ENCODE measurements at places on chromosomes 1 and 21. TPM values are rescaled to one million over a fixed set of nuclear protein-coding genes. Genes with fewer than 3 reads are reported as not detected.

U2AF1 gene
- total RNA-seq: 51.1 TPM

DNA sequence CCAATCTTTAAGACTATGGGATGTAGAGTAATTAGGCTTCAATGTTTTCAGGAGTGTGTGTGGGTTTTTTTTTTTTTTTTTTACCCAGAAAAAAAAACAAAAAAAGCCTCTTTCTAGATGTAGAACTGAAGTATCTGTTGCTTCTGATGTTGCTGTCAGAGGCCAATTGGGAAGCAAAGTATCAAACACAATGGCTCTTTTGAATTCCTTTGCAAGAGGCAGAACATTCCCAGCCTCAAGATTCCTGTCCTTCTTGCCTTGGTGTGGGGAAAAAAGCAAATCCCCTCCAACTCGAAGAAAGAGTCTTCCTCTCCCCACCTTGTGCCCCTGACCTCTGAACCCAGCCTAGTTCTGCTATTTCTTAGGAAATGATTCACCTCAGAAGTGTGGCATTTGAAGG lies 55.4 kb upstream of the LMO4 start:
- H3K36me3 ChIP-seq: no peaks in the 10 kb centered on the region
- no peak for DNase-seq
- H3K27me3 ChIP-seq: no peaks in the 10 kb centered on the region
- H3K27ac ChIP-seq: no peak overlapping the region

GRCh38 chr1:21165646-21166045 lies 11.1 kb downstream of the EIF4G3 start:
- H3K27me3 ChIP-seq: no peaks in the 10 kb centered on the region
- no peak overlapping the region for H3K27ac ChIP-seq
- no peaks in the 10 kb centered on the region for H3K4me1 ChIP-seq
- no peak for DNase-seq

DNA sequence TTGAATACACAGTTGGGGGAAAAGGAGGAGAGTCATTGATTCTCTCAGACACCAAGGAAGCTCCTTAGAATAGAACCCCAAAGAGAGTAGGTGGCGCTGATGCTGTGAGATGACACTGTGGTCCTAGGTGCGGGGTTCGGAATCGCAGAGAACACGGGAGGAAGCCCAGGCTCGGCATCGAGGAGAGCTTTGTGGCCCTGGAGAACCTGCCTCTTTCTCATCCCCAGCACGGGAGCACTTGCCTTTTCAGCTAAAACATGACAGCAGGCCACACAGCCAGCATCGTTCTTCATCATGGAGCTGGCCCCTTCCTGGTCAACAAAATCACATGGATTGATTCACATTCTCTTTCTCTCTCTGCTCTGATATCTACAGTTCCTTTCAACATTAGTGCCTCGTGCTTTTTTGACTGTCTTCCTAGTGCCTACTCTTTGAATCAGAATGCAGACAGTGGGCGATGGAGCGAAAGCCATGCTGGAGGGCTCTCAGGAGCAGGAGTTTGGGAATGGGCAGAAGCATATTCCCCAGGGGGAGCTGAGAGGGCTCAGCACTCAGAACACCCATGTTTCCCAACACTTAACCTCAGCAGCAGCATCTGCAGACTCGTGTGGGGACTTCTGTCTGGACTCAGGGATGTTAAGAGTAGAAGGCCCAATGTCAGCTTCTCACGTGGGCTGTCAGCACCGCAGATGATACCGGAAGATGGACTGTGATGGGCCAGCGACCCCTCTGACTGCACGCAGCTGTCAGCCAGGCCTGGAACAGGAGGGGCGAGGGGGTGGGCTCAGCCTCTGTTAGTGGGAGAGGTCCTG lies 539.4 kb downstream of the KIF26B start:
- H3K4me3 ChIP-seq: no peak overlapping the region
- H3K4me1 ChIP-seq: no peaks in the 10 kb centered on the region
- no peaks in the 10 kb centered on the region for H3K36me3 ChIP-seq
- no peak for DNase-seq

DNA sequence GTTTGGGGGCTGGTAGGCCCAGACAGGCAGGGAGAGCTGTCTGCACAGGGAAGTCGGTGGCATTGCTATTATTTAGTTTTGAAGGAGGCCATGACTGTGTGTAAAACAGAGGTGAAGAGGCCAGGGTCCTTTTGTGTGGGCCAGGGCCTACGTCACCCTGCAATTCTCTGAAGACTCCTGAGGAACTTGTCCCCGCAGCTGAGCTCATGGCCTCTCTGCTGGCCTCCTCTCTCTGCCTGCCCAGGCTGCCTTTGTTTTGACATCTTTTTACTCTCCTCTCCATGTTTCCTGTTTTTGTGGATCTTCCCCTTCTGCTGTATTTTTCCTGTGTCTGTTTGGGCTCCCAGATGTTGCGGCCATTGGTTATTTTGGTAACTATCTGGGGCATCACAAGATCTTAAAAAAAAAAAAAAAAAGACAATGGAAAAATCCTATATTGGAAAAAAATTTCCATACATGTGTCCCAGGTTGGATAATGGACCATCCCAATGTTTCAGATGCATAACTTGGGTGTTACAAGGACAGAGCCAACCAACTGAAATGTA lies 280.7 kb downstream of the RPS6KC1 start:
- H3K4me3 ChIP-seq: no peak overlapping the region
- no peaks in the 10 kb centered on the region for H3K27me3 ChIP-seq
- no peak for DNase-seq

FCGR1A gene
- 2.5 TPM for total RNA-seq

DNA sequence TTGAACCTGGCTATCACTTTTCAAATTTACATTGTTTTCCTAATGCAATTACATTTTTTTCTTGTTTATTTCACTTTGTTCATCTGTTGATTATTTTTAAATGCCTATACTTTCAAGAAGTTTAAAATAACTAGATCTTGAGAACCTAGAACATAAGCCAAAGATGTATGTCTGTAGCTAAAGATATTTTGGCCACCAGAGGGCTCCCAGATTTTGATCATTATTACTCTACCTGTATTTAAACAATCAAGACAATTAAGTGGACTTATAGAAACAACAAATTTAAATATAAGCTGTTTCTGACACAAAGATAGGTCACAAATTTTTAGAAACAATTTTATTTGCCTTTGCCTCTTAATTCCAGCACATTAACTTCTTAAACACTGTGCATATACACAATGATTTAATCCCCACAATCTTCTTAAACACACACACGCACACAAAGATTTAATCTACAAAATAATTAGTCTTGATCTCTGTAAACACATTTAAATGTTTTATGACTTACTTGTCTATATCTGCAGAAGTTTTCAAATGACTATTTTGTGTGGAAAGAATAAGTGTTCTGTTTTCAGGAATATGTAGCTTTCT lies 380.0 kb downstream of the DSCAM start:
- peak; percentile 35 for DNase-seq
- no peak overlapping the region for H3K27ac ChIP-seq
- no peaks in the 10 kb centered on the region for H3K27me3 ChIP-seq
- no peaks in the 10 kb centered on the region for H3K36me3 ChIP-seq

GALE gene
- total RNA-seq: 12.6 TPM

DNA sequence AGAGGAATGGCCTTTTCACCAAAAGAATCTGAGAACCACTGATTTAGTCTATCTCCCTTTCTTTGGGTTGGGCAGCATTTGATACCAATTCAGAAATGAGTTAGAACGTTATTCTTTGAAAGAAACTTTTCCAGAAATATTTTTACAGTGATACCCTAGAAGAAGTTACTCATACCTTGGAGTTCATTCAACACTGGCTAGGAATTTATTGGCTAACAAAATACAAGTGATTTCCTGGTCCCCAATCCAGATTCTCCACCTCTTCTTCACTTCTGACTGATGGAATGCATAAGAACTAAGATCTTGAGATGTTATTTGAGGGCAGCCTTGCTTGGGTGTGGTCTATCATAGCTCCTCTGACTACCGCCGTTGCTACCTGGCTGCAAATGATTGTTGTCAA lies 9.4 kb downstream of the C1orf162 start:
- H3K27me3 ChIP-seq: no peaks in the 10 kb centered on the region
- peaks cover 2% of the 10 kb centered on the region for H3K36me3 ChIP-seq
- no peak for DNase-seq
- H3K27ac ChIP-seq: no peak overlapping the region
- no peaks in the 10 kb centered on the region for H3K4me1 ChIP-seq
- no peak overlapping the region for H3K4me3 ChIP-seq

- H3K27ac ChIP-seq: no peak overlapping the region
- H3K36me3 ChIP-seq: no peaks in the 10 kb centered on the region
- no peak for DNase-seq
- H3K4me3 ChIP-seq: no peak overlapping the region
These were observed 121.7 kb downstream of the TNFSF18 start for GRCh38 chr1:172929006-172929405.

- peak overlapping the region; percentile 67 for H3K27ac ChIP-seq
- H3K4me3 ChIP-seq: no peak overlapping the region
These were observed 116.4 kb downstream of the TNFSF18 start for GRCh38 chr1:172934417-172934762.

DNA sequence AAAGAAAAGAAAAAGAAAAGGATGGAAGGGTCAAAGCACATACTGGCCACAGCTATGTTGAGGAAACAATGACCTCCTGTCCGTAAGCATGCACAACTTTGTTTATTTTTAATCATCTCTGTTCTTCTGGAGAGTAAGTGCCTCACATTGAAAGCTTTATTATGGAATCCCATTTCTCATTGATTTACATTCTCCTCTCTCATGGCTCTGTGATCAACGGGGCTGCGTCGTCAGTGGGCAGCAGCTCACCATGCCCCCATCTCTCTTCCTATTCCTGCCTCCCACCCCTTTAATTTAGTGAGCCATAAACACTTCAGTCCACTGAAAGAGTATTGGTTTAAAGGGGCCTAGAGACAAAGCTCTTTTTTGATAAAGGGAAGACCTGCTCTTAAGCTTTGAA lies 98.9 kb downstream of the KAZN start:
- H3K27ac ChIP-seq: no peak overlapping the region
- no peak for DNase-seq

DNA sequence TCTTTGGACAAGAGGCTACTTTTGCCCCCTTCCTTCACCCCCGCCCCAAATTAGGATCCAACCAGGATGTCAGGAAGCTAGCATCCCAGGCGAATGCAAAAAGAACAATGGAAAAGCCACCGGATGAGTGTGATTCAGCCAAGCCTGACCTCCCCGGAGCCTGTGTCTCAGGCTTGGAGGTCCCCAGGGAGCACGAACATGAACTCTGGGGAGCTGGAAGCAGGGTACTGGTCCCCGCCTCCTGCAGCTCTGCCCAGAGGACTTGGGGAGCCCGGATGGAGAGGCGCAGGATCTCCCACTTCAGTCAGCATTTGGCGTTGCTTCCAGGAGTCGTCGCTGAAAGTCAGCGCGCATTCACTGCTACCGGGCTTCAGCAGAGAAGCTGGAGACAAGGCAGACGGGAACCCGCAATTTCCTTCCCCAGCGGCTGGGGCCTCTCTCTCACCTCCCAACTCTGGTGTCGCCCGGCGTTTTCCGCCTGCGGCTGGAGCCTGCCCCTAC lies 1.8 kb upstream of the TBX15 start:
- DNase-seq: no peak
- peaks cover 99% of the 10 kb centered on the region for H3K27me3 ChIP-seq
- H3K4me3 ChIP-seq: no peak overlapping the region
- no peaks in the 10 kb centered on the region for H3K36me3 ChIP-seq

GRCh38 chr1:30887485-30888315 lies 20.9 kb downstream of the SDC3 start:
- peak overlapping the region; percentile 92 for H3K27ac ChIP-seq
- no peak for DNase-seq
- H3K4me3 ChIP-seq: no peak overlapping the region
- H3K27me3 ChIP-seq: no peaks in the 10 kb centered on the region
- H3K36me3 ChIP-seq: no peaks in the 10 kb centered on the region
- H3K4me1 ChIP-seq: peaks cover 95% of the 10 kb centered on the region

GRCh38 chr1:67815303-67816094 lies 17.8 kb downstream of the GNG12 start:
- no peak for DNase-seq
- H3K27me3 ChIP-seq: no peaks in the 10 kb centered on the region
- H3K4me1 ChIP-seq: peaks cover 22% of the 10 kb centered on the region
- no peak overlapping the region for H3K4me3 ChIP-seq
- H3K27ac ChIP-seq: peak overlapping the region; percentile 76

EPS8L3 gene
- total RNA-seq: not detected

GRCh38 chr1:205604059-205604458 lies 27.8 kb downstream of the ELK4 start:
- no peaks in the 10 kb centered on the region for H3K4me1 ChIP-seq
- H3K4me3 ChIP-seq: no peak overlapping the region
- no peak for DNase-seq
- H3K27ac ChIP-seq: no peak overlapping the region

GRCh38 chr1:9010781-9011323 lies 15.4 kb downstream of the SLC2A7 start:
- no peak overlapping the region for H3K27ac ChIP-seq
- H3K36me3 ChIP-seq: no peaks in the 10 kb centered on the region
- no peaks in the 10 kb centered on the region for H3K27me3 ChIP-seq
- no peak overlapping the region for H3K4me3 ChIP-seq

ZBTB8B gene
- not detected for total RNA-seq

ZNF683 gene
- not detected for total RNA-seq

GPR89B gene
- total RNA-seq: 19.3 TPM

SLC9C2 gene
- total RNA-seq: 0.21 TPM

DNA sequence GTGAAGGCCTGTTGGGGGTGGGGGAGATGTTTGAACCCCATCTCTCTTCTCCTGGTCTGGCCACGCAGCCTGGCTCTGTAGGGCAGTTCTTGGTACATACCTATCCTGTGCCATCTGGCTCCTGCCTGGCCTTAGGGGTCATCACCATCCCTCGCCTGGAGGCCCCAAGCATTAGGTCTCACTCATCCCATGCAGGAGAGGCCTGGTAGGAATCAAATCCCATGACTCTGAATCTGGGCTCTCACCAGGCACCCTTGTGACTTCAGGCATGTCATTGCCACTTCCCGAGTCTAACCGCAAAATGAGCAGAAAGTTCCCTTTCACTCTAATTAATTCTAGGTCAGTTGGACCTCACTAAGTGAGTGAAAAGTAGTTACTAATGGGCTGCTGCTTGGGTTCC lies 37.2 kb downstream of the ETNK2 start:
- peak overlapping the region; percentile 2 for H3K27ac ChIP-seq
- no peaks in the 10 kb centered on the region for H3K4me1 ChIP-seq
- no peak overlapping the region for H3K4me3 ChIP-seq
- H3K27me3 ChIP-seq: no peaks in the 10 kb centered on the region
- H3K36me3 ChIP-seq: peaks cover 3% of the 10 kb centered on the region

DNA sequence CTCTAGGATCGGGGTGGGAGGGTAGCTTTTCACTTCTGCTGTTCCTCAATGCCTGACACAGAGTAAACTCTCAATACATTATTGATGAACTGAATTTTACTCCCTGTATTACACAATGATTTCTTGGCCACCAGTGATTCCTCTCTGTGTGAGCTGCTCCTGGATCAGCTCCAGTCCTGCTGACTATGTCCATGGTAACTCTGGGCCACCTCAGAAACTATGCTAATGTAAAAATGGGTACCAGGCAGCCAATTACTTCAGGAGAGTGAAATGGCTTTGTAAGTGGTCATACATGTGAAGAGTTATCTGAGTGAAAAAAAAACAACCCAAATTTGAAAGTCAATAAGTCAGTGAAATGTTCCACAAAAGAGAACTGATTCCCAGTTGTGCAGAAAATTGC lies 311.0 kb downstream of the KCNH1 start:
- no peaks in the 10 kb centered on the region for H3K36me3 ChIP-seq
- no peak overlapping the region for H3K4me3 ChIP-seq
- no peak for DNase-seq
- no peaks in the 10 kb centered on the region for H3K4me1 ChIP-seq
- no peaks in the 10 kb centered on the region for H3K27me3 ChIP-seq

GRCh38 chr21:46459356-46460112 lies 843 bp downstream of the DIP2A start:
- H3K4me1 ChIP-seq: peaks cover 29% of the 10 kb centered on the region
- peak overlapping the region; percentile 92 for H3K27ac ChIP-seq
- H3K4me3 ChIP-seq: peak overlapping the region; percentile 99
- no peaks in the 10 kb centered on the region for H3K27me3 ChIP-seq
- peak; percentile 36 for DNase-seq
- H3K36me3 ChIP-seq: no peaks in the 10 kb centered on the region

All from tibial nerve (tissue), 4 donors.